RKO (cell line): ENCODE measurements at places on chromosomes 3 and 15.

DNA sequence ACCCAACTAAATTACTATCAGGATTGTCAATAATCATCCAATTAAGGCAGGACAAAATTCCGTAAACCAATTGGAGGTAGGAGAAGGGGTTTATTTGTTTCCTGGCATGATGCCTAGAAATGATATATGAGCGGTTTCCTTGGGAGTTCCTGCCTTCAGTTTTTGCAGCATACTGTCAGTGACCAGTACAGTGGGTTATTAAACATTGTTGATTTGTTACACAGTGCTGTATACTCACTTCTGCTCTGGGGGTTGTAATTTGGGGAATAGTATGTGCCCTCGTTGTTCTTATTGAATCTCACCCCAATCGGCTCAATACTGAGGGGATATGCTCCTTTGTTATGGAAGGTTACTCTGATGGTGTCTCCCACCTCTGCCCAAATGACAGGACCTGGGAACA, 22.2 kb downstream of the CP start:
- DNase-seq = no peak

GRCh38 chr3:152204218-152204617, 64.5 kb upstream of the MBNL1 start:
- DNase-seq = no peak

DNA sequence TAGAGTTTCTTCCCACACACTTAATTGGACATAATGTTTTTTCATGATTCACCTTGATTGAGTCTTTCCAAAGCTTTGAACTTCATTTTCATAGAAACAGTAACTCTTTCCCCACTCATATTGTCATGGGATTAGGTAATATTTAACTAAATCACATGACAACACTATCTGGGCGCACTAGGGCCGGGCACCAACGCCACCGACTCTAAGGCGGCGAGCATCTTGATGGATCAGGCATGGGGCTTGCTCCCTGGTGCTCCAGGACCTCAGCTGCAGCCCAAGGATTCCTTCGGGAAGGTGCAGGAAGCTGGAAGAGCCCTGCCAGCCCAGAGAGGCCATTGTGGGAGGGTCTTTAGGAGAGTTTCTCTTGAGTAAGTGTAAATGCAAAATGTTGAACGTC, 193.1 kb upstream of the UBE3A start:
- no peak for DNase-seq

GRCh38 chr3:77795013-77795412, 755.1 kb downstream of the ROBO2 start:
- DNase-seq = no peak

DNA sequence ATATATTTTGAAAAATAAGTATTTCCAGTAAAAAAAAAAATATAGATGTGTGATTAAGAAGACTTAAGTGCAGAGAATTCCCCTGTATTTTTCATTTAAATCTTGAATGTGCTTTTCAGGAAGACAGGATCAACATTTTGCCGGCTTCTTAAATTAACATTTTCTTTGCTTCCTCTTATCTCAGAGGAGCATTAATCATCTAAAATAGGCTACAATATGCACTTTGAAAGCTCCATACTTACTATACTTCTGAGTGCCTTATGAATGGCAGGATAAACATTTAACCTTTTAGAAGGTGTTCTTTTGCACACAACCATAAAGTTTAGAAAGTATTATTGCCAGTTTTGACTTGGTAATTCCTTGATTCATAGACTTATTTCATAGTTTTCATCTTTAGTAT, 164.3 kb downstream of the ECT2 start:
- no peak for DNase-seq

DNA sequence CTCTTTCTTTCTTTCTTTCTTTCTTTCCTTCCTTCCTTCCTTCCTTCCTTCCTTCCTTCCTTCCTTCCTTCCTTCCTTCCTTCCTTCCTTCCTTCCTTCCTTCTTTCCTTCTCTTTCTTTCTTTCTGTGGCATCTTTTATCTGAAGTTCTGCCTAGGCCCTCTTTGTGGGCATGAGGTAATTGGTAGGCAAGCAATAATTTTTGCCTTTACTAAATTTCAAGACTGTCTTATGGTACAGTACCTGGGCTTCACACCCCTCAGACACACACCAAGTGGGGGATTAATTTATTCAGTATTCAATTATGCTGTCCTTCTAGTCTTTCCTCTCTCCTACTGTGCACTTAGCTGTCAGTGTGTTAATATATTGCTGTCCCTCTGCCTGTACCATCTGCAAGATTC, 155.5 kb downstream of the OXSM start:
- DNase-seq = no peak

DNA sequence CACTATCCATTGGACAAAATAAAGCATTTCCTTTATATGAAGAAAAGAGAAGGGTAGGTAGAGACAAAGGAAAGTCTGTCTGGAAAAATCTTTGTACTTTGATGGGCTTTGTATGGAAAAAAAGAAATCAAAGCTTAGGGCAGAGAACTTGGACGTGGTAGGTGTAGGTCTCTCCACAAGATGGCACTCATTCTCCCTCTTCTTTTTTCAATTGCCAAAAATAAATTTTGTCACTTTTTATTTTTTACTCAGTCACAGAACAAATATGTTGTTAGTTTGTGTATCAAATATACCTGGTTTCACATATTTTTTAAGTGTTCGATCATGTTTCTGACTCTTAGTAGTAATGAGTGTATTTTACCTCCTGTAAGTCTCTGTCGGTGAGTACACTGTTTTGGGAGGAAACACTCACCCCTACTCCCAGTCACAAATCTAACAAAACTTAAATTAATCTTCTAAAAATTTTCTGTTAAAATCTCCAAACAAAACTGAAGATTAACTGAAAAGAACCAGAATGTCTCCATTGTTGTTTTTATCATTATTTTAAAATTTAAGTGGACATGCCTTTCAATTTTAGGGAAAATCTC, 415.8 kb upstream of the GOLIM4 start:
- peak; percentile 20 for DNase-seq

DNA sequence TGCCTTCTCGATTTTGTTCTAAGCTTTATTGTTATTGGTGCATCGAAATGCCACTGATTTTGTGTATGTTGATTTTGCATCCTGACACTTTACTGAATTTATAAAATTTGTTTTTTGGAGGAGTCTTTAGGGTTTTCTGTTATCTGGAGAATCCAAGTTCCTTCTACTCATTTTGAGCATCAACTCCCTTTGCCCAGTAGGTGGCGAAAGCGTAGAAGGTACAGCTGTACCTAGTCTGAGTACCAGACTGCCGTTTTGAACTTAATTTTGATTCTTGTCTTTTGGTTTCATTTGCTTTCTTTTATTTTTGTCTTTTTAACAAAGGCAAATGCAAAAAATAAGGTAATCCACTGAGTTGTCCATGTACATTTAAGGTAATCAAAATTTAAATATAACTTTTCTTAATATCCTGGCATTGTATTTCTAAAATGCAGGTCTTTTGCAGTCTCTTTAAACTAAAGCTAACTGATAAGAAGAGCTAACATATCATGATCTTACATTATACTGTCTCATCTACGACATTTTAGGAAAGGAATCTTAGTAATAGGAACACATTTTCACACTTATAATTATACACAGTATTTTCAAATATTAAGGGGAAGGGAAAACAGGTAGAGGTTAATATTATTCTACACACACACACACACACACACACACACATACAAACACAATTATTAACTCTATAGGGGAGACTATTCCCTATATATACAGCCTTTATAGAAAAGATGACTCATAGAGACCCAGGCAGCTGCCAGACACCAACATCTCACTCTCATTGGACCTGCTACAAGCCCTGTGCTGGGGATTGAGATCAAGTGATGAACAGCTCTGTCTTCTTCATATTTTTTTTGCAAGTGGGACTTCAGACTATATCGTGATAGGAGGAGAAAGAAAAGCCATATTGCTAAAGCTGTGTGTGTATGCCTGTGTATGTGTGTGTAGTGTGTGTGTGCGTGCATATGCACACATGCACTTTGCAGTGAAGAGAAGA, 71.8 kb downstream of the SYNPR start:
- peak; percentile 70 for DNase-seq

DNA sequence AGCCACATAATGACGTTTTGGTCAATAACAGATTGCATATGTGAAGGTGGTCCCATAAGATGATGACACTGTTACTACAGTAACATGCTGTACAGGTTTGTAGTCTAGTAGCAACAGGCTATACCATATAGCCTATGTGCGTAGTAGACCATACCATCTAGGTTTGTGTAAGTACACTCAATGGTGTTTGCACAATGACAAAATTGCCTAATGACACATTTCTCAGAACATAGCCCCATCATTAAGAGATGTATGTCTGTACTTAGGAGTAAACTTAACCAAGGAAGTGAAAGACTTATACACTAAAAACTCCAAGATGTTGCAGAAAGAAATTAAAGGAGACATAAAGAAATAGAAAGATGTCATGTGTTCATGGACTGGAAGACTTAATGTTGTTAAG, 66.2 kb downstream of the RPLP1 start:
- no peak for DNase-seq

DNA sequence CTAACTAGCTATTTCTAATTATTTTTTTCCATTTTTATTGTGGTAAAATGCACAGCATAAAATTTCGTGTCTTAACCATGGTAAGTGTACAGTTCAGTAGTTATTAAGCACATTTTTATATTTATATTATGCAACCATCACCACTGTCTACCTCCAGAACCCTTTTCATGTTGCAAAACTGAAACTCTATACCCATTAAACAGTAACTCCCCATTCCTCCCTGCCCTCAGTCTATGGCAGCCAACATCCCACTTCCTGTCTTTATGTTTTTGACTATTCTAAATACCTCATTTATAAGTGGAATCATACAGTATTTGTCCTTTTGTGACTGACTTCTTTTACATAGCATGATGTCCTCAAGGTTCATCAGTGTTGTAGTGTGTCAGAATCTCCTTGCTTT, 25.5 kb downstream of the SLC35A5 start:
- DNase-seq = no peak

DNA sequence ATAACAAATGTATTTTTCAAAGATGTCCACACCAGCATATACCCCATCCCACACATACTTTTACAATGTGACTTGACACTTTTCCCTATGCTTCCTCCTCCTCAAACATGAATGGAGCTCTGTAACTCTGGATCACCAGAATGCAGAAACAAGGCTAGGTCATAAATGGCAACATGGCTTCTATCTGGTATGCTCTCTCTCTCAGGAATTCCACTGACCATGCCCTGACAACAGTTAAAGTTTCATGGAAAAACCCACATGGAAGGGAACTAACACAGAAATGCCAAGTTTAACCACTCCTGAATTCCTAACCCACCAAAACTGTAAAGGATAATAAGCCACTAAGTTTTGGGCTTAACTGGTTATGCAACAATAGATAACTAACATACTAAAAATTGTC, 19.9 kb downstream of the MYO9A start:
- DNase-seq = no peak

- no peak for DNase-seq
Observed at GRCh38 chr3:108218811-108219210, 3.4 kb downstream of the IFT57 start.

- no peak for DNase-seq
Observed at GRCh38 chr3:98967758-98968157, 66.3 kb upstream of the DCBLD2 start.

DNA sequence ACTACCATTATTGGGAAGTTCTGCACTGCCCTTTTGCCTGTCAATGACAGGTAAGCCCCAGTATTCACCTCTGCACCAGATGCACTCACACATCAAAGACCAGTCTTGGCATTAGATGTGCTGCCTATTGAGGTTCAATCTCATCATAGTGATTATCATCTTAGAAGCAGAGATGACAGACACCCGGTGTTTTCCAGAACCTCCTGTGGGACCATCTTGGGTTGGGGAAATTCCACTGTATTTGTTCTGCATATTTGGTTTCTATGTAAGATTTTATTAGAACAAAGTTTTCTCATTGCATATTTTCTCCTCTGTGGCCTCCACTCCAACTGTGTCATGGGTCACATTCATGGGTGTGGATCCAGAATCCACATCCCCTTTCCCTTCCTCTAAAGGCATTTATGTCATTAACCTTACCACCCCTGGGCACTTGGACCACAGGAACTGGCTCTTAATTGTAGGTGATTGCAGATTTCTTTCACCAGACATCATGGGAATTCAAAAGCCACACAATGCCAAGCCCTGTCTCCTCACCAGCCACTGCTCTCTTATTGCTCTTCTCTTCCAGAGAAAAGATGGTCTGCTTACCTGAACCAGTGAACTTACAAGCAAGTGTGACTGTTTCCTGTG, 31.2 kb downstream of the PLA1A start:
- no peak for DNase-seq

DNA sequence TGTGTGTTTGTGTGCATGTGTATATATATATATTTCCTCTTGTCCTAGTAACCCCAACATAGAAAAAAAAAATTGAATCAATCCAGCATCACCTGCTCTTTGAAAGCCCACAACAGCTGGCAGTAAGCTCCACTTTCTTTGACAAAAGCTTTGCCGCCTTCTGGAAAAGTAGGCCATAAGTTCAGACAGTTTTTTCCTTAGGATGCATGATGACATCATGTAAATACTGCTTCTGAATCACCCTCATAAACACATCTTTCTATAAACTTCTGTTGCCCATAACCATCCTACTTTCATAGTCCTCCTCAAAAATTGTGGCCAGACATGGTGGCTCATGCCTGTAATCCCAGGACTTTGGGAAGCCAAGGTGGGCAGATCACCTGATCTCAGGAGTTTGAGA, 67.4 kb downstream of the CSNK1G1 start:
- DNase-seq = peak; percentile 14

- no peak for DNase-seq
Observed at GRCh38 chr3:179961071-179961702, 75.5 kb downstream of the PEX5L start.

GRCh38 chr15:74470631-74471395, 9.9 kb upstream of the UBL7 start:
- no peak for DNase-seq

DNA sequence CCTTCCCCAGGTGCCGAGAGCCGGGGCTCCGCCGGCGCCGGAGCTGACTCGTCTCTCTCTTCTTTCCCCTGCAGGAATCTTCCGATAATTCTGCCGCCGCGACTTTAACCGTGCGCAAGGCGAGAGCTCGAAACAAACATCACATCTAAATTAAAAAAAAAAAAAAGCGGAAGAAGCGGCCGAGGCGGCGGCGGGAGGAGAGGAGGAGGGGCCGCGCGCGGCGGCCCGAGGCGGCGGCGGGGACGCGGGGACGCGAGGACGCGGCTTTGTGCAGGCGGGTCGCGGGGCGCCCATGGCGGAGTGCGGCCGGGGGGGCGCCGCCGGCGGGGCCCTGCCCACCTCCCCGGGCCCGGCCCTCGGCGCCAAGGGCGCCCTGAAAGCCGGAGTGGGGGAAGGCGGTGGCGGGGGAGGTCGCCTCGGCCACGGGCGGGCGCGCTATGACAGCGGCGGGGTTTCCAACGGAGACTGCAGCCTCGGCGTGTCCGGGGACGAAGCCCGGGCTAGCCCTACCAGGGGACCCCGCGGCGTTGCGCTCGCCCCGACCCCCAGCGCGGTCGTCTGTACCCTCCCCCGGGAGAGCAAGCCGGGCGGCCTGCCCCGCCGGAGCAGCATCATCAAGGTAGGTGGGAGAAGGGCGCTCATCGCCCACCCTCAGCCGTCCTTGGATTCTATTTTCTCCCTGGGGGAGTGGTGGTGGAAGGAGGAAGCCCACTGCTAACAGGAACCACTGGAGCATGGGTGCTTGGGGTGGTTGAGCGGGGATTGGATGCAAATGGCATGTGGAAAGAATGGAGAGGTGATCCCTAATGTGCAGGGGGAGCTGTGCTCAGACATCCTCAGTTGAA, at the start of gene PLCL2:
TSS of gene PLCL2 (plus strand) at position 208 of the 845 bp plus-strand sequence. CDS start at position 293, 85 bp downstream.
- peak; percentile 66 for DNase-seq
